ENCODE measurements at places on chromosomes 13 and 19.

- DNase-seq = no peak
These were observed 20.5 kb downstream of the PAK4 start for GRCh38 chr19:39146091-39146490.

DNA sequence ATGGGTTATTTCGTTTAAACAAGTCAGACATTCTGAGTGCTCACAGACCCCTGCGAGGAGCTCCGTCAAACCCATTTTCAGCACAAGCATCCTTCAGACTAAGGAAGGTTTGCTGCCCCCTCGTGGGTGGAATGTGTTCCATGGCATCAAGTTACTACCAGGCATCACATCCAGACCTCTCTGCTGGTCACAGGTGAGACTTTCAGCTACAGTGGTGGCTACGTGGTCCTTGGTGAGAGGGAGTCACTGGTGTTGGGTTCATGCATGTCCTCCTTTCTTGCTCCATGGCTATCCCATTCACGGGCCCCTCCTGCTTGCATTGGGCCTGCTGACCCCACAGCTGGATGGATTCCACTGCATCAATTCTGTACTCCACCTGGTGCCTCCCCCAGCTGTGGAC lies 9.1 kb upstream of the LILRB5 start:
- DNase-seq = no peak

- DNase-seq = no peak
These were observed 10.8 kb downstream of the CRYL1 start for GRCh38 chr13:20514866-20515265.

GRCh38 chr13:50760751-50761150 lies 82.7 kb downstream of the DLEU7 start:
- no peak for DNase-seq

- no peak for DNase-seq
These were observed 495 bp downstream of the LSR start for GRCh38 chr19:35249146-35249847.

DNA sequence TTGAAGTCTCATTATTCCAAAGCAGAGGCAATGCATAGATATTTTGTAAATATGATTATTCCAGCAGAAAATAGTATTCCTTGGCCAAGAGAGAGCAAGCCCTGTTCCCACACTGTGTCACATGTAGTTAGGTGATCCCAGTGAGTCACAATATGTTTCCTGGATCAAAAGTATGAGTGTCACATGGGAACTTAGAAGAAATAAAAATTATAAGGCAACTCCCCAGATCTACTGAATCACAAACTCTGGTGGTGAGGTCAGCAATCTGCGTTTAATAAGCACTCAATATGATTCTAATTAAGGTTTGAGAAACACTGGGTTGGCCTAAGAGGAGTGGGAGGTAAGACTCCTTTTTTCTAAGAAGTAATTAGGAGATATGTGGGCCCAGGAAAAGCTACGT lies 1504.5 kb upstream of the PCDH20 start:
- DNase-seq = no peak
